ENCODE measurements at places on chromosomes 1 and 21.

DNA sequence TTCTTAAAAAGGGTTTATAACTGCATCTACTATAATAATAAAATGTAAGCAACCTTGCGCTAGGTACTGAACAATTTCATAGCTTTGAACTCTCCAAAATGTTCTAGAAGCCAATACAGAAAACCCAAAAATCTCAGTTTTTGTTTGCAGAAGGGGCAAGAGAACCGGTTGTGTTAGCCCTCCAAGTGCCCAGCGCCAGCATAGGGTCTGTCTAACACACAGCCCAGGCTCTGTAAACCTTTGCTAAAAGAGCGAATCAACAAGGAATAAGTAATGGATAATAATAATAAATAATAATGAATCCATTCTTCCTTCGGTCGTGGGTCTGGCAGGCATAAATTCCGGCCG is 333 bp upstream of the CHAF1B start:
- no peak for DNase-seq

- DNase-seq = no peak
Observed at GRCh38 chr1:208465786-208466590, 221.8 kb upstream of the PLXNA2 start.

- DNase-seq = no peak
Observed at GRCh38 chr21:43921571-43921978, 56.6 kb downstream of the AGPAT3 start.

DNA sequence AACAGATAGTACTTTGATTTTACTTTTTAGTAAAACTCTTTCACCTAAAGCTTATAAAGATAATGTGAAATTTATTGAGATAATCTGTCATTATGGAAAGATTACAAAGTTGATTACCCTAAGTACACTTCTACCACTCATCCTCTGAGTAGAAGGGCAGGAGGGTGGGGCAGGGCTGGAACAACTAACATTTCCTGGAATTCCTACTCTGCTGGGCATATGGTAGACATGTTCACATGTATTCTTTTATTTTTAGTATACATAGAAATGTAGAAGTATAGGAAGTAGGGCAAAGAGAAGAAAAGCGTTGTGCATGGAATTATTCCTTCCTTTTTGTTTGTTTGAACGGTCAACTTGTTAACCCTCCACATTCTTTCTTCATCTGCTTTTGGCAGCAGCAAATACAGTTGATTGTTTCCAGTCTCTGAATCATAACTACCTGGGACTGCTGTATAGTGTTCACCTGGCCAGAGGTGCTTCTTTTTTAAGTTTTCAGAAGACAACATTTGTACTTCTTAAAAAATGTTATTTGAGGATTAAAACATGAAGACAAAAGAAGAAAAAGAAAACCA is 85.1 kb downstream of the POU2F1 start:
- DNase-seq = no peak

DNA sequence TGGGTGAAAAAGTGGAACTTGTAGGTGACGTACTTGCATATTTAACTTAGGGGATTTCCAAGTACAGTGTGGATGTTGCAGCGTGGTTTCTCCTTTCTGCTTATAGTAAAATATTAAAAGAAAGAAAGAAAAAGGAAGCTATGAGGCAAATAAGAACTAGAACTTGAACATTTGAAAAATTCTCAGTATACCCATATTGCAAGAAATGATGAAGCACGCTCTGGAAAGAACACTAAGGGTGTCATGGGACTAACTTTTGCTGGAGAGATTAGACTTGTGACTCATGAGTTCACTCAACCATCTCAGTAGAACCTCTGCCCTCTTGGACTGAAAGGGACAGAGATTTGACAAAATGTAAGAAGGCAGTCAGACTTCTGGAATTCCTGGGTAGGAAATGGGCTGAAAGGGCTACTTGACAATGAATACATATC is 704.5 kb upstream of the ADGRL4 start:
- no peak for DNase-seq

GRCh38 chr1:217929213-217929885 is 298.2 kb downstream of the SPATA17 start:
- DNase-seq = no peak

DNA sequence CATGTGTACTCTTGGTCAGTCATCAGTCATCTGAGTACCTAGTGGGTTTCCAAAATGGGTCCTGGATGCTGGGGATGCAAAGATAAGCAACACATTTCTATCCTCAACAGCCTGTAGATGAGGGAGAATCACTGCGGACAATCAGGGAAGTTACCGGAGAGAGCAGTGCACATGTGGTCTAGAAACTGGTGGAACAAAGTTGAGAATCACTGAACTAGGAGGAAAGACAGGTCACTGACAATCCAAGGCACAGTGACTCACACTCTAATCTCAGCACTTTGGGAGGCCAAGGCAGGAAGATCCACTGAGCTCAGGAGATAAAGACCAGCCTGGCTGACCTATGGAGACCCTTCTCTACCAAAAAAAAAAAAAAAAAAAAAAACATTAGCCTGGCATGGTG is 31.4 kb upstream of the LGALS8 start:
- no peak for DNase-seq

DNA sequence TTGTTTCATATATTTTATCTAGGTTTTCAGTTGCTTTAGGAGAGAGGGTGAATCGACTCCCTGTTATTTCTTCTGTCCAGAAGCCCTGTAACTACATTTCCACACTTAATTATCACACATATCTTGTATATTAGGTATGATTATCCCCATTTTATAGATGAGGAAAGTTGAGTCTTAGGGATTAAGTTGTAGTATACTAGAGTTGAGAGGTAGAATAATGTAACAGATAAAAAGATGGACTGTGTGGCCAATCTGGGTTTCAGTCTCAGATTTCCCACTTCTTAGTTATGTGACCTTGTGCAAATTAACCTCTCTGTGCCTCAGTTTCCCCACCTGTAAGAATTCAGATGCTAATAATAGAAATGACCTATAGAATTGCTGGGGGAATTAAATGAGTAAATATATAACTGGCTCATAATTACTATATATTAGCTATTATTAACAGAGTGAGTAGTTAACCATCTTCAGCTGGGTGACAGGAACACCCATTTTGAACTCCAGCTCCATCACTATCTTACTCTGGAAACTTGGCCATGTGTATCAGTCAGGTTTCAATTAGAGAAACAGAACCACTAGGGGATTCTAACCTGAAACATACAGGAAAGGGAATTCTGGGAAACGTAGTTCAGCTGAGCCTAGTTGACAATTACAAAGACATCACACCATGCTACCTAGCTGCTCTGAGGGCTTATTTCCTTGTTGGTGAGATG is 20.4 kb upstream of the FOXO6 start:
- DNase-seq = no peak

GRCh38 chr1:244339776-244340175 is 111.9 kb downstream of the ADSS2 start:
- DNase-seq = no peak

DNA sequence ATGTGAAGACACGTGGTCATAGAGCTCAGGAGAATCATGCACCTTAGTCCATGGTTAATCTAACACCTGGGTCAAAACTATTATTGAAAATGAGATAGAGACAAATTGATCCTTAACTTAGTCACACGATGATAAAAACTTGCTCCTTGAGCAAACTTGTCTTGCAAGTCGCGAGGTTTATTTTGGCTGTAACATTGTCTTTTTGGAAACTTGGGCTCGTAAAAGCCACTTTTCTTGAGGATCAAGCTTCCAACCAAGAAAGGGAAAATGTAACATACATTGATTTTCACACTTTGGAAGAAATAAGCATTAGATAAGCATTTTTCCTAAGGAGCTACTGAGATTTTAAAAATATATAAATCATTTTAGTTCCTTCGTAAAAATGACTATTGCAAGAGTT is 19.9 kb upstream of the CENPF start:
- DNase-seq = no peak

DNA sequence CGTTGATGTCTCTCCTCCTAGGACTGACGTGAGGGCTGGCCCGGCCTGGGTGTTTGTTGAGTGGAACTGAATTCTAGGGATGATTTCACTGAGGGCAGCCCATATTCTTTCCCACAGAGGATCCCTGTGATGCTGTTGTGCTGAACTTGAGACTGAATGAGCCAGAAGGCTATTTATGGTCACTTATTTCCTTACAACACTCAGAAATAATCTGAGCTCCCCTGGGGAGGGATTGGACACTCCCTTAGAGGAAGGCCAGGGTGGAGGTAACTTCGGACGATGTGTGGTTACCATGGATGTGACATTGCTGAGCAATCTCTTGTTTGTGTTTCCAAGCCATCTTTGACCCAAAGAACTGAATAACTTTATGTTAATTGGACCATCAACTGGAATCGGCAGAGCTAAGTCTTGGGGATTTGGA is 5.1 kb upstream of the TMCO4 start:
- no peak for DNase-seq

- no peak for DNase-seq
Observed at GRCh38 chr1:228554107-228554506, 66.9 kb downstream of the RNF187 start.

GRCh38 chr1:111506561-111506960 is 3.1 kb upstream of the ADORA3 start:
- no peak for DNase-seq

GRCh38 chr1:234149217-234149616 is 224.0 kb upstream of the COA6 start:
- no peak for DNase-seq

DNA sequence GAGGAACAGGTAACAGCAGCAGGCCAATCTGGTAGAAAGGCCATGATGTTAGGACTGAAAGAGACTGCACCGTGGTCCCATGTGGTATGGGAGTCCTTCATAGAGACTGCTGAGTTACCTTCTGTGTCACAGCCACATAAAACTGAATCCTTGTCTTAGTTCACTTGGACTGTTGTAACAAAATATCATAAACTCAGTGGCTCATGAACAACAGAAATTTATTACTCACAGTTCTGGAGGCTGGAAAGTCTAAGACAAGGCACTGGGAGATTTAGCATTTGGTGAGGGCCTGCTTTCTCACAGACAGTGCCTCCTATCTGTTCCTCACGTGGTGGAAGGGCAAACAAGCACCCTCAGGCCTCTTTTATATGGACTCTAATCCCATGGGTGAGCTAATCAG is 67.5 kb downstream of the CD2 start:
- no peak for DNase-seq

DNA sequence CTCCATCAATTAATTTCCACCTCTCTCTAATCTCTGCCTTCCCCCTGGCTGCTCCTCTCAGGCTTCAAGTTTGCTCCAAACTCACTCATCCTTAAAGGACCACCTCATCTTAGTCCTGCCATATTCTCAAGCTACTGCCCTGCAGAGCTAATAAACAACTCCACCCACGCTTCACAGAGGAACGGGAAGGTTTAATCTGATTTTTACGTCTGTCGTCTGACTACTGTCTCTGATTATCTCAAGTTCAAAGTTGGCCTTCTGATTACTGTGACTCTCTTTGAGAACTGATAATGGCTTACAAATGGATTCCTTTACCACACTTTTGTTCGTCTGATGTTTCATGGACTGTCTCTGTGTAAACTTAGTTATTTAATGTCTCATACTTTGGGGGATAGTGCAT is 7.6 kb upstream of the CPT2 start:
- no peak for DNase-seq

Measured in NCI-H1105 treated with DMSO at 0.1 percent for 48 hours (cell line).